ENCODE measurements at places on chromosomes 4 and X.

DNA sequence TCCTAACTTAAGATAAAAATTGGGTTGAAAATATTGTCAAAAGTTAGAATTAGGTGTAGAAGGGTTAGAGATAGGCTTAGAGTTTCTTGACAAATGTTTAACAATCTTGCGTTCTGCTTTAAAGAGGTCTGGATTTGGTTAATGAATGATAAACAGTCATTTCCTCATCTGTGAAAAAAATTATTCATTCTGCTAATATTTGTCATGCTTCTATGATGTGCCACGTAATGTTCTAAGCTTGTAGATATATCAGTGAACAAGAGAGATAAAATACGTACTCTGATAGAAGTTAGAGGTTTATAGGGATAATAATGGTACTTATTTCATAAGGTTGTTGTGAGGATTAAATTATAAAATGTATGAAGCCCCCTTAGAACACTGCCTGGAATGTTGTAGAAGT is 443.0 kb upstream of the GALNT7 start:
- no peak for DNase-seq

- no peak for DNase-seq
These were observed 64.4 kb upstream of the PDLIM3 start for GRCh38 chr4:185599553-185600243.

DNA sequence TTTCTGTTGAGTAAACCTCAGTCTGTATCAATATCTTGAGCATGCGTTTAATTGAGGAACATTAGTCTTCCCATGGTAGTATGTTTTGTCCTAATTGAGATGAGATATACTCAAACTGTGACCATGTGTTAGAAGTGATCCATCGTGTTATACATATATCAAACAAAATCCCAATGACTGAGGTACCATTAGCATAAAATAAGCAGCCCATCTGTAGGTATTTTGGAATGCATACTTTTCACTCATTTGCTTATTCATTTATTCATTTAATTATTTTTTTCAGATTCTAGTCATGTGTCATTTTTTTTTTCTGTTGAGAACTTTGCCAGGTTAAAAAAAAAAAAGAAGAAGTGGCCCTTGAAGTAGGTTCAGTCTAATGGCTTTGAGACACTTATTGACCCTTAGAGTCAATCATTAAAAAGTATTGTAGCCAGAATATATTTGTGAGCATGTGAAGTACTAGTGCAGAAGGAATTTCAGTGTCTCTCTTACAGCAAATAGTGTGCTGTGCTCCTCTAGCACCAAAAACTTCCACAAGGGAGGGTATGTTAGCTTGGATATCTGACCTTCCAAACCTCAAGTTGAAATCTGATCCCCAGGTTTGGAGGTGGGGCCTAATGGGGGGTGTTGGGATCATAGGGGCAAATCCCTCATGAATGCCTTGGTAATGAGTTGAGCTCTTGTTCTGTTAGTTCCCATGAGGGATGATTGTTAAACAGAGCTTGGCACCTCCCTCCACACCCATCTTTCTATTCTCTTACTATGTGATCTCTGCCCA is 130.8 kb upstream of the NPY2R start:
- no peak for DNase-seq

DNA sequence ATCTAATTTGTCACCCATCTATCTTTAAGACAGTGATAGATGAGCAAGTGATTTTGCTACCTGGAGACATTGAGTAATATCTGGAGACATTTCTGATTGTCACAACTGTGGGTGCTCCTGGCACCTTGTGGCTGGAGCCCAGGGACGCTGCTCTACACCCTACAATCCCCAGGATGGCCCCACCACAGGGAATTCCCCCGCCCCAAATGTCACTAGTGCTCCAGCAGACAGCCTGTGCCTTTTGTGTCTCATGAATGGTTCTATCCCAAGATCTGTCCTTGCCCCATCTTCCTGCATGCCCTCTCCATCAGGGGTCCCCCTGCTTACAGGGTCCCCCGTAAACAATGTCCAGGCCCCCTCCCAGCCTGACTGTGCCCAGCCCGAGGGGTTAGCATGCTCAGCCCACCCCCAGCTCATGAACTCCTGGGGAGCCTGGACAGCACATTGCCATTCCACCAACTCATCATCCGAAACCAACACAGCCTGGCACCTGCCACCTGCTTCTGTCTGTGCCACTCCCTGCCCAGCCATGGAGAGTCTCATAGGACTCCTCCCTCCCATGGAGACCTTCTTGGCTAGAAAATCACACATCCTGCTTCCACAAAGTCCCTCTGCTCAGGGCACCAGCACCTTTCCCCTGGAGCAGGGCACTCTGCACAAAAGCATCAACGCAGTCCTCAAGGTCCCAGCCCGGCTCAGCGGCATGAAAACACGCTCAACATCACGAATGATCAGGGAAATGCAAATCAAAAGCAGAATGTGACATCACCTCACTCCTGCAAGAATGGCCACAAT is 5.7 kb downstream of the P2RY8 start:
- DNase-seq = no peak

- no peak for DNase-seq
These were observed 65.5 kb downstream of the GLRA3 start for GRCh38 chr4:174763454-174764104.

- DNase-seq = no peak
These were observed 44.3 kb downstream of the TBC1D9 start for GRCh38 chr4:140711910-140712309.

DNA sequence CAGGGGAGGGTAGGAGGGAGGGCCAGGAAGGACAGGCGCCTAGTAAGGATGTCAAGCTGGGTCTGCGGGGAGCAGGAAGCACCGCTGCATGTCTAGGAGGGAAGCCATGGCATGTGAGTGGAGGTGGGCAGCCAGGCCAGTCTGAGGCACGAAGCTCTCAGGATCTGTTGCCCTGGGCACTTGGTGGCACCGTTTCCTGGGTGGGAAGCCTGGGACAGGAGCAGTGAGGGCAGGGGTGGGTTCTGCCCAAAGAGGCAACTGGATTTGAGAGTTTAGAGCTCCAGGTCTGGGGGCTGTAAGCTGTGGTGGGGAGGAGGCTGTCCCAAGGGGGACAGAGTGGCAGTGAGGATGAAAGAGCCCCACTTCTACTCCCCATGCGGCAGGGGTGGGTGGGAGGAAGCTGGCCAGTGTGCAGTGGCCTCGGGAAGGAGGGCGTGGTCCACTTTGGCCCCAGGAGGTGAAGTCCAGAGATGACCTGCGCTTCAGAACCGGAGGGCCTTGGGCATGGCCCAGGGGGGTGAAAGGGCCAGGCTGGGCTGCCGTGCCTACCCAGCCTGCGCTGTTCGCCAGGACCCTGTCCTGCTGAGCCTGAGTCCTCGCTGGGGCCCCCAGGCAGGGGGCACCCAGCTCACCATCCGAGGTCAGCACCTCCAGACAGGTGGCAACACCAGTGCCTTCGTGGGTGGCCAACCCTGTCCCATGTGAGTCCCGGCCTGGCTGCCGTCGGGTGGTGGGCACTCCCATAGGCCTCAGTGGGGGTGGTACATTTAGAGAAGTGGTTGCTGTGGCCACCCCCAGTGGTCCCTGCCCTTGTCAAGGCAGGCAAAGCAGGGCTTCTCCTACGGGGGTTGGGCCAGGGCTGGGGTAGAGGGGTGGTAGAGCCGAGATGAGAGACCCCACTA is 8.3 kb upstream of the SRPK3 start:
- no peak for DNase-seq

- no peak for DNase-seq
These were observed 442.7 kb downstream of the RPA4 start for GRCh38 chrX:97326456-97326855.

DNA sequence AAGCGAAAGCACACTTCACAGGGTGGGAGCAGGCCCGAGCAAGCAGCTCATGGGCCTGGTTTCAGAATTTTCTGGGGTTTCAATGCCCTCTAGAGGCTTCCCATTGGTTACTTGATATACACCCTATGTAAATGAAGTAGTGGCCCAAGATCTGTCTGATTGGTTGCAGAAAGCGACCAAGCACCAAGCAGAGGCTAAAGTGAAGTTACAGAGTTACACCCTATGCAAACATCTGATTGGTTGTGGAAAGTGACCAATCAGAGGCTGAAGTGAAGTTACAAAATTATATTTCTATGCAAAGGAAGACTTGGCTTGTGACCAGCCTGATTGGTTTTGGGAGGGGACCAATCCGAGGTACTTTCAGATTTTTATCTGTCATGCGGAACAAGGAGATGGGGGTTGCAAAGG is 8.2 kb downstream of the FHIP1A start:
- DNase-seq = no peak

GRCh38 chr4:182901337-182901736 is 15.8 kb downstream of the DCTD start:
- DNase-seq = no peak

DNA sequence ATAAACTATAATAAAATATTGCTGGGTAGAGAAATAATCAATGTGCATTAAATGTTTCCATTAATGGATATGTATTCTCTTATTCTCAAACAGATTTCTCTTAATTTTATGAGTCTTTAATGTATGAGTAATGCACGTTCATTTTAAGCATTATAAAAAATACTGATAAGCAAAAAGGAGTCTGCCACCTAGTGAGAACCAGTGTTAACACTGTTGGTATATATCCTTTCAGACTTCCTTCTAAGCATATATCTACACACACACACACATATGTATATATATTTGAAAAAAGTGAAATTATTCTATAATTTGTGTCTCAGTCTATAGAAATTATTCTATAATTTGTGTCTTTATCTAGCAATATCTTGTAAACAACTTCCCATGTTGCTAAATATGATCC is 49.9 kb upstream of the MTMR1 start:
- DNase-seq = no peak

- no peak for DNase-seq
These were observed 32.2 kb downstream of the SMS start for GRCh38 chrX:21972721-21973120.

- DNase-seq = no peak
These were observed 3.6 kb upstream of the NXT2 start for GRCh38 chrX:109533005-109533404.

DNA sequence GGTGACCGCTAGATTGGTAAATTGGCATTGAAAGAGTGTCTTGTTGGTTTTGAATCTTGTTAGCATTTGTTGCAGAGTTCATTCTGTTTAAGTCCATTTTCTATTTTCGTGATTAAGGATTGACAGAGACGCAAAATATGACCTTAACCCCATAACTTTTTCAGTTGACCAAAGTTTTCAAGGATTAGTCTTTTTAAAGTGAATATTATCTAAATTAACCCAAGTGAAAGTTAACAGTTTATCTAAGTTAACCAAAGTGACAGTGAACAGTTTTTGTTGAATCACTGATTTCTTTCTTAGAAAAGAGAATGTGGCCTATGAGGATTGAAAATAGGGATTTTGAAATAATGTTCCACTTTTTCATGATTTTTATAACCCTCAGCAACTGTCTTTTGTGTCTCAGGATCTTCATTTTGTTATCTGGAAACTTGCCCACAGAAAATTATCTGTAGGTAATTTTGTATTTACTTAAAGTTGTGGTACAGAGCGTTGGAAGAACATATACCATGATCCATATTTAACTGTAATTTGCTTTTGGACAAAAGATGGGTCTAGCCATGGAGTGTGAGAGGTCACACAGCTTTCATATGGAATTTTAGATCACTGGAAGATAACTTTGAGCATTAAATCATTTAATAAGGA is 3.3 kb downstream of the CPEB2 start:
- no peak for DNase-seq

DNA sequence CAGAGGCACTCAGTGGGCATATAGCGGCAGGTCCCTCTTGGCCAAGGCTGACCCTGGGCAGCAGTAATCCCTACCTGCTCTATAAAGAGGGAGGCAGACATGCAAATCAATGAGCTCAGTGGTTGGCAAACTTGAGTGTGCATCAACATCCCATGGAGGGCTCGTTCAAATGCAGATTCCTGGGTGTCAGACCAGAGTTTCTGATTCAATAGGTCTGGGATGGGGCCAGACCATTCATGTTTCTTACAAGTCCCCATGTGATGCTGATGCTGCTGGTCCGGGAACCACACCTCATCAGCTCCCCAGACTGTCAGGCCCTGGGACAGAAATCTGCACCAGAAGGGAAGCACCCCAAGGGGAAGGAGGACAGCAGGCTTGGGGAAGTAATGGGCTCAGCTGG is 38.9 kb upstream of the HMGB3 start:
- DNase-seq = no peak

DNA sequence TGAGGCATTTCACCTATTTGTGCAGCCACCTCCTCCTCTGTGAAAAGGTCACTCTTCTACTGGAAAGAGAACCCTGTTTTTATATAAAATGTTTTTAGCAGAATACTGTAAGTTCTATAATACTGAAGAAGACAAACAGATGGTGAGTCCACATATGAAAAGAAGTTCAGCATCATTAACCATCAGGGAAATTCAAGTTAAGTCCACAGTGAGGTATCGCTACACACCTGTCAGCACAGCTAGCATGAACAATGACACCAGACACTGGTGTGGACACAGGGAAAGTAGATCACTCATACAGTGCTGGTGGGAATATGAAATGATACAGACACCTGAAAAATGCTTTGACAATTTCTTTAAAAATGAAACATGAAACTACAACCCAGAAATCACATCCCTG is 133.0 kb downstream of the MAD2L1 start:
- DNase-seq = no peak

DNA sequence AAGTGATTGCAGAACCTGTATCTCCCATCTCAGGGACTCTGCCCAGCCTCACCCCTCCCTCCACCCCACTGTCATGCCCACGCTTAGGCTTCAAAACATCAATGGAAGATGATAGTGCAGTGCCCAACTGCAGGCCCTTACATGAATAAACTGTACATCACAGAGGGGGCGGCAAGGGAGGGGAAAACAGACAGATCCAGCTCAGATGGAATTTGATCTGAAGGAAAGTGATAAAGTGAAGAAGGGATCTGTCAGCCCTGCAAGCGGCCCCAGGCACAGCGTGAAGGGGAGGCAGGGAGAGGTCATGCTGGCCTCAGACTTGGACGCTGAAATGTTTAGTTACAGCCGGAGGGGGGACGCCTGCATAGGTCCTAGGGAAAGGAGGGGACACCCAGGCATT is 38.5 kb downstream of the GYG2 start:
- no peak for DNase-seq

GRCh38 chrX:70138622-70139021 is 5.4 kb downstream of the IGBP1 start:
- no peak for DNase-seq

DNA sequence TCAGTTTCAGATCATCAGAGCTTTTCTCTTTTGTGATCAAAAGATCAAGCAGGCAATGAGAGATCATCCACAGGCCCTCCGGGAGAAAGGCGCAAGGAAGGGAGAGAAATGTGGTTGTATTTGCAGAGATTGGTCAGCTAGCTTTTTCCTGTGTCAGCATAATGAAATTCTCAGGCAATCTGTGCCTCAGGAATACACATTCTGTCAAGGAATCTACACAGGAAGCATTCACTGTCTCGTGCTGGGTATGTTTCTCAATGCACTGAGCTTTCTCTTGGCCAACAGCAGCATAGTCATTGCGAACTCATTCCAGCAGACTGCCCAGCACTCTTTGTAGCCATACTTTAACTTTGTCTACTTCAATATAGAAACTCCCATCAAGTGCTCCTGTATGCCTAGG is 413.7 kb downstream of the PPP3CA start:
- no peak for DNase-seq

GRCh38 chr4:151804821-151805220 is 44.0 kb upstream of the GATB start:
- no peak for DNase-seq

GRCh38 chr4:151689211-151689991 is 71.4 kb downstream of the GATB start:
- DNase-seq = no peak
